T-cell (primary cell): ENCODE measurements at places on chromosomes 11 and 22. TPM values are rescaled to one million over a fixed set of nuclear protein-coding genes. Genes with fewer than 3 reads are reported as not detected.

The EIF1AD gene
- total RNA-seq, result 58.8 TPM

The CEP126 gene
- total RNA-seq, result 1.7 TPM

The SERPING1 gene
- 2.8 TPM for total RNA-seq

The KIRREL3 gene
- not detected for total RNA-seq

The TEX54 gene
- not detected for total RNA-seq
